ENCODE measurements at places on chromosomes 12 and 14.

DNA sequence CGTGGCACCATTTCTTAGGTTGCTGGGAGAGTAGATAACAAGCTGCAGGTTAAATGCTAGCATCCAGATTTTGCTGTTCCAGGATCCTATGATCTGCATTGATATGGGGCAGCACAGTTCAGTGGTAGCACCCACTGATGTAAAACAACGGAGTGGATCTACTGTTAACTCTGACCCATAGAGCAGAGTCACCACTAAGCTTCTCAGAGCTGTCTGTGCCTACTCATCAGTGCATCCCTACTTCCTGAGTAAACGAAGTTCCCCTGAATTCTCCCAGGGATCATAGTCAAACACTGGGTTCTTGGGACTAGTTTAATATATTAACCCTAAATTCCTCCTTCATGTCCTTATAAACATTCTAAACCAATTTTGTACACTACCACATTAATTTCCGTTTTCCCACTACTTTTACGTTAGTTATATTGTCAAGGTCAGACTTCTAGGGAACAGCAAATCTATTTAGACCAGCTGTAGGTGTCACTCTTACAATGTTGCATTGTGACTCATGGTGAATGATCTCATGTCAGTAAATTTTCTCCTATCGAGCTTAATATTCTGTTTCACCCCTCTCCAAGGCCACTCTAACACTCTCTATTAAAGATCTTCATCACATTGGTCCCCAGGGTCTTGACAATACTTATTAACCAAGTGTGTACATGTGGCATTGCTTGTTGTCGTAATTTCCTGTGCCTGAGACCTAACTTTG is 10.3 kb downstream of the RERGL start:
- DNase-seq = no peak

GRCh38 chr12:99618657-99619056 is 28.9 kb upstream of the GARIN6 start:
- DNase-seq = no peak

- no peak for DNase-seq
Observed at GRCh38 chr12:70520847-70521246, 116.4 kb downstream of the PTPRB start.

DNA sequence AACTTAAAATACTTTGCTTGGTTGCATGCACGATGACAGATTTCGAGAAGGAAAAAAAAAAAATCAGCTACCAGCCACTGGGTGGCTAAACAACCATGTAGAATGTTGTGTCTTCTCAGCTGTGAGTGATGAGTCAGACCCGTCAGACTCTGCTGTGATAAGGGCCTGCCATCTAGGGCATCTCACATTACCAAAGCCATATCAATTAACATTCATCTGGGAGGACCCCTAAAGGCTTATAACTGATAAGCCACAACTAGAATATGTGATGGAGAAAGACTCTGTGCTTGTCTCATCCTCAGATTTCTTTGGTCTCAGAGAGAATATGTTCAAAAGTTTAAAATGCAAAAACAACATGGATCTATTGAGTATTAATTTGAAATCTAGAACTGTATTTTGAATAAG is 111.5 kb downstream of the PAX9 start:
- DNase-seq = peak; percentile 3

GRCh38 chr14:58724702-58725101 is 86.9 kb downstream of the DACT1 start:
- DNase-seq = no peak

DNA sequence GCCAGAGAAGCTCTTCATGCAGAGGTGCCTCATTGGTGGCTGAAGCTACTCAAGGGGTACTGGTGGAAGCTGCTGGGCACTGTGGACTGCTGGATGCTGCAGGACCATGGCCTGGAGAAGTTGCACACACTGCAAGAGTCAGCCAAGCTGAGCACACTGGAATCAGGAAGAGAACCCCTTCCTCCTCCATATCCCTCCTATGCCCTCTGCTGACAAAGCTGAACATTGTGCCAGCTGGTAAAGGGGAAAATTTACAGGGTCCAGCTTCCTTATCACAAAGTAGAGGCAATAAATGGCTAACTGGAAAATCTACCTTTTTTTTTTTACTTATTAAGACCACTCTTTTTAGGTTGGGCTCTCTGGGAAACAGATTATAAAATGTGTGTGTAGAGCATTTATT is 6.5 kb downstream of the CCDC175 start:
- no peak for DNase-seq

DNA sequence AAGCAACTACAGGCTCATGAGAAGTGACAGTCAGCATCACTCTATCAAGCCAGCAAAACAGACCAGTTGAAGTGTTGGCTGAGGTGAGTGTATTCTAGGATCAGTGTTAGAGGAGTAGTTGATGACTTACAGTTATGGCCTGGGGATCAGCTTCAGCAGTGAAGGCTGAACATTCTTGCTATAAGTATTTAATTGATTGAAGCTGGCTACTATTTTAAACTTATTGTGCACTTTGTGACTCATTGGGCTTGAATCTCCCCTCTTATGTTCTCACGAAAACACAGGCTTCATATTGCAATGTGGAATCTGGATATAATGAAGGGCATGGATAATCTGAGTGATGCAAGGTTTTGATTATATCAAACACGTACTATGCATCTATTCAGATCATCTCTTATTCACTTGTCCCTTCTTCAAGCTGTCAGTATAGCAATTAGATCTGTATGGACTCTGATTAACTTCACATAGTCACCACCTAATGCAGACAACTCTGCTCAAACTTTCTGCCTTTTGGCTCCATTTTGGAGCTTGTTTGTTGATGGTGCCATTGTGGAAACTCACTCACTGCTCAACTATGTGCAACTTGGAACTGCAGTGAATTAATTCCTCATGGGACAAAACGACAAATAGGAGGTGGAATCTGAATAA is 309.2 kb downstream of the SLC16A7 start:
- DNase-seq = no peak

DNA sequence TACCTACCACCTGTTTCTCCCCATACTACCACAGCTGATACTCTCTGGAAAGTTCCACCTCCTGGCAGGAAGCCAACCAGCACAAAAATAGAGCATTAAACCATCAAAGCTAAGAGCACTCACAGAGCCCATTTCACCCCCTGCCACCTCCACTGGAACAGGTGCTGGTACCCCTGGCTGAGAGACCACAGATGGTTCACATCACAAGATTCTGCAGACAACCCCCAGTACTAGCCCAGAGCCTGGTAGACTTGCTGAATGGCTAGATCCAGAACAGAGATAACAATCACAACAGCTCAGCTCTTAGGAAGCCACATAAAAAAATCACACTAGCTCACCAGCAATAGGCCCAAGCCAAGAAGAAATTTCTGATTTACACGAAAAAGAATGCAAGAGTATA is 855.2 kb downstream of the FSCB start:
- DNase-seq = no peak

DNA sequence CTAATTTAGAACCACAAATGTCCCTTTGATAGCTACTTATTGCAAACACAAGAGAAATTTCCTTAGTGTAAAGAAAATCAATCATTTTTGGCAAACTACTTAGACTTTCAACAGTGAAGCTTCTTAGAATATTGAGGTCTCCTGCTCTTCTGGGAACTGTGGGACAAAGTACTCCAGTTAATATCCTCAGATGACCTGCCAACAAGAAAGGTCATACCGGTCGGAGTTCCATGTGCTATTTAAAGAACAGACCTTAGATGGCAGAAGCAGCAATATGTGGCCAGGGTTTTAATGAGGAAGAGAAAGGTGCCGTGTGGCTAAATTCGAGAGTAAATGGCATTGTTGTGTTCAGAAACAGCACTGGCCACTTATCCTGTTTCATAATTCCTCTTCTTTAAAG is 114.7 kb upstream of the AMIGO2 start:
- DNase-seq = no peak
